ENCODE measurements at places on chromosomes 1 and 21.
A peak's percentile ranks its signal among the peaks of the same experiment; 100 is the strongest.

DNA sequence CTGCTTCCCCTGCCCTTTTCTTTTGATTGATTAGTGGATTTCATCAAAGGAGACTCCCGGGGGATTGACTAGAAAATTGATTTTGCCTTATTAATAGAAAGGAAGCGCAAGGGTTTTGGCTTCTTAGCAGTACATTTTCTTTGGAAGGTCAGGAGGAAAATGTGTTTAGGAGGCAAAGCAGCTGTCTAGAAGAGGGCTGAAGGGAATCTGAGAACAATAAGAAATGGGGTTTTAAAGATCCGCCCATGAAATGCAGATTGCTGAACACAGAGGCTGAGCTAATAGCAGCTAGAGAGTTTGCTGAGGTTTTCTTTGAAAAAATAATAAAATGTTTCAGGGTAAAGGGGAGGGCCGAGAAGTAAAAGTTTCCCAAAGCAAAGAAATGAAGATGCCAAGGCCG, 4.9 kb downstream of the SERTAD4 start:
- DNase-seq, result no peak
- peaks cover 48% of the 10 kb centered on the region for H3K27me3 ChIP-seq
- no peaks in the 10 kb centered on the region for H3K36me3 ChIP-seq
- H3K27ac ChIP-seq, result no peak overlapping the region

DNA sequence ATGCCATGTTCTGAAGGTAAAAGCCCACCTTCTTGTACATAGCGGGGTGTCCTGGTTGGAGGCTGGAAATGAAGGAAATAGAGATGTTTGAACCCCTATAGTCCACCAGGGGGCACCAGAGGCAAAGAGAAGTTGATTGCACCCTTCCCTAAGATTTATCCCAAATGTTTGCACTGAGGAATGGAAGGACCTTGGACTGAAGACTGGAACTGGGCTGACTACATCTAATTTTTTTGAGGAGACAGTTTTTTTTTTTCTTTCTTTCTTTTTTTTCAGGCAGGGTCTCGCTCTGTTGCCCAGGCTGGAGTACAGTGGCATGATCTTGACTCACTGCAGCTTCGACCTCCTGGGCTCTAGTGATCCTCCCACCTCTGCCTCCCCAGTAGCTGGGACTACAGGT, 55.3 kb upstream of the EIF4G3 start:
- H3K27ac ChIP-seq, result no peak overlapping the region
- no peaks in the 10 kb centered on the region for H3K27me3 ChIP-seq
- H3K36me3 ChIP-seq, result peaks cover 5% of the 10 kb centered on the region
- DNase-seq, result peak; percentile 27

GRCh38 chr1:198156111-198156744, 570 bp upstream of the NEK7 start:
- peak overlapping the region; percentile 78 for H3K27ac ChIP-seq
- H3K36me3 ChIP-seq, result peaks cover 8% of the 10 kb centered on the region
- H3K27me3 ChIP-seq, result no peaks in the 10 kb centered on the region
- DNase-seq, result peak; percentile 65

- no peak overlapping the region for H3K4me3 ChIP-seq
- no peaks in the 10 kb centered on the region for H3K4me1 ChIP-seq
- no peak overlapping the region for H3K27ac ChIP-seq
- peaks cover 12% of the 10 kb centered on the region for H3K27me3 ChIP-seq
- H3K36me3 ChIP-seq, result no peaks in the 10 kb centered on the region
- DNase-seq, result no peak
Measured at GRCh38 chr1:220353229-220354012, 81.2 kb upstream of the RAB3GAP2 start.

DNA sequence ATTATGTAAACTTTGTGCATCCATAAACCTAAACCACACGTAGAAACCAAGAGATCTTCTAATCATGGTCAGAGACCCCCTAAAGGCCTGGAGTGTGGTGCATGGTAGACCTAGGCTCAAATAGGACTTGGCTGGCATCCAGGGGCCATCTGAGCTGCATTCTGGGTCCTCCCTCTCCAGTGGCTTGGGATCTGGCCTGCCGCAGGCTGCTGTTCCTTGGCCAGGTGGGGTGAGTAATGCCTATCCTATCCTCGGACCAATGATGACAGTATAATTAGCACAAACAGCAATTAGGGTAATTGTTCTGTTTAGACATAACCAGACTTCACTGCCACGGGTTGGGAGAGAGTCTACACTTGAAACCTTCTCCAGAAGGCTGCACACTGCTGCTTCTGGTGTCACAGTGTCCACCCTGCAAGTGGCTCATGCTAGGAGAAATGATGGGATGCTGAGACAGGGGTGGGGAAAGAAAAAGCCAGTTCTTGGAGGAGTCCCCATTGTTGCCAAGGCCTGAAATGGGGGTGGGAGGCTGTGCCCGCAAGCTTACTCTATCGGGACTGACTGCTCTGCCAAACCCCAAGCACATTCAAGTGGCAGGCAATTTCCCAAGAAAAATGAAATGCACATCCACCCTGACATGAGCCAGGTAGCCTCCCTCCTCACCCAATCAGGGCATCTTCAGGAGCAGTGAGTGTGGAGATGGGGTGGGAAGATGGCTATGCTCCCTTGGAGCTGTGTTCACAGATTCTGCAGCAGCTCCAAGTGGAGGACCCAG, 12.5 kb upstream of the PKP1 start:
- no peaks in the 10 kb centered on the region for H3K4me1 ChIP-seq
- H3K36me3 ChIP-seq, result no peaks in the 10 kb centered on the region
- DNase-seq, result no peak
- H3K27me3 ChIP-seq, result peaks cover 47% of the 10 kb centered on the region
- no peak overlapping the region for H3K27ac ChIP-seq
- H3K4me3 ChIP-seq, result no peak overlapping the region

GRCh38 chr1:182050481-182051448, 10.7 kb downstream of the ZNF648 start:
- H3K4me1 ChIP-seq, result no peaks in the 10 kb centered on the region
- peak overlapping the region; percentile 37 for H3K27ac ChIP-seq
- no peak for DNase-seq
- no peak overlapping the region for H3K4me3 ChIP-seq

DNA sequence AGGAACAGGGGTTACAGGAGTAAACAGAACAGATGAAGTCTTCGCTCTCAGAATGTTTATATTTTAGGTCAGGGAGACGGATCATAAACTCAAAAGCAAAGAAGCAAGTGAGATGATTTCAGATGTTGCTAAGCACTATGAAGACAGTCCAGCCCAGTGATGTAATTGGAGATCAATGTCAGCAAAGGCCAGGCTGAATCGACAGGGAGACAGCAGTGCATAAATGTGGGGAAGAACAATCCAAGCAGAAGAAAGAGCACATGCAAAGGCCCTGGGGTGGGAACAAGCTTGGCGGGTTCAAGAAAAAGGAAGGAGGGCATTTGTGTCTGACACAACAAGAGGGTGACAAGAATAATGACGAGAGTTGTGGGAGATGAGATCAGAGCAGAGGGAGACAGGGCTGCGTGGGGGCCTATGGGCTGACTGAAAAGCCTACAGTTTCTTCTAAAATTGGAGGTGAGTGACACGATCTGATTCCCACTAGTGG, 47.0 kb downstream of the TAS1R2 start:
- H3K27ac ChIP-seq, result no peak overlapping the region
- H3K4me1 ChIP-seq, result no peaks in the 10 kb centered on the region
- no peak for DNase-seq
- H3K4me3 ChIP-seq, result no peak overlapping the region

GRCh38 chr1:202106340-202107254, 16.1 kb upstream of the GPR37L1 start:
- no peak overlapping the region for H3K4me3 ChIP-seq
- no peak for DNase-seq
- H3K27me3 ChIP-seq, result peaks cover 10% of the 10 kb centered on the region
- no peaks in the 10 kb centered on the region for H3K36me3 ChIP-seq
- no peaks in the 10 kb centered on the region for H3K4me1 ChIP-seq
- H3K27ac ChIP-seq, result no peak overlapping the region

- no peak for DNase-seq
- H3K36me3 ChIP-seq, result no peaks in the 10 kb centered on the region
- H3K4me3 ChIP-seq, result no peak overlapping the region
- H3K4me1 ChIP-seq, result peaks cover 15% of the 10 kb centered on the region
- H3K27ac ChIP-seq, result no peak overlapping the region
Measured at GRCh38 chr1:244353551-244354091, 98.1 kb downstream of the ADSS2 start.

GRCh38 chr1:224774378-224774777, 155.1 kb upstream of the DNAH14 start:
- no peak for DNase-seq
- no peaks in the 10 kb centered on the region for H3K4me1 ChIP-seq
- no peak overlapping the region for H3K27ac ChIP-seq
- peaks cover 19% of the 10 kb centered on the region for H3K27me3 ChIP-seq
- no peaks in the 10 kb centered on the region for H3K36me3 ChIP-seq

DNA sequence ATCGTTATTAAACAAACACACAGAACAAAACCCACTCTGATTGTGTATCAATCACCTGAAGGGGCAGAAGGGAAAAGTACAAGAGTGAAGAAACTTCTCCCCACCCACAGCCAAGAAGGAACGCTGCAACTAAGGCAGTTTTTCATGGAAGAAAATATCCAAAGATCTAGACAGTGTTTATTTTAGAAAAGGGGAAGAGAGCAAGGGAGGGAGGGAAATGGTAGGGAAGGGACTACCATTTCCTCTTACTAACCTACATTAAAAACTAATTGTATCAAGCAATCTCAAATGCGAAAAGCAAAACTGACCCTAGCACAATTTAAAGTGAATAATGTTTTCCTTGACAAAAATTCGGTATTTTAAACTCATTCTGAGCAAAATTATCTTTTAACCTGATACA, 3.5 kb downstream of the NRIP1 start:
- H3K4me3 ChIP-seq, result peak overlapping the region; percentile 78
- peaks cover 73% of the 10 kb centered on the region for H3K4me1 ChIP-seq
- H3K27me3 ChIP-seq, result no peaks in the 10 kb centered on the region
- H3K27ac ChIP-seq, result peak overlapping the region; percentile 92
- no peak for DNase-seq
- no peaks in the 10 kb centered on the region for H3K36me3 ChIP-seq

DNA sequence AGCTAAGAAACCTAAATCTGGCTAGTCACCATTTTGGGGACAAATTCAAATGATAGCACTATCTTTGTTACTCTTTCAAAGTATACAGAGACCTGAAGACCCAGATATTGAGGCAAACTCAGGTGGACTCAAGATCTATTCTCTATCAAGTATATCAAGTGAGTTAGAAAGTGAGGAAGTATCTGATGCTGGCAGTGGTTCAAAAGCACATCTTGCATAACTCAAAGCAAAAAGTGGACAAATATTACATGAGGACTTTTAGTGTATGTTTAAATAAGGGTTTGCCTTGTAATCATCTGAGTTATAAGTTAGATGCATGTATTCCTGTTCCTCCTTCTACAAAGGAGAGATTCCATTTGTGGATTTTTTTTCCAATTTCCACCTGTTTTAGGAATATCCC, 338.4 kb downstream of the DISC1 start:
- no peak for DNase-seq
- H3K27ac ChIP-seq, result no peak overlapping the region
- H3K36me3 ChIP-seq, result no peaks in the 10 kb centered on the region
- H3K27me3 ChIP-seq, result no peaks in the 10 kb centered on the region
- H3K4me3 ChIP-seq, result no peak overlapping the region

Measured in naive B cell (primary cell).